ENCODE measurements at places on chromosomes 4 and X.

DNA sequence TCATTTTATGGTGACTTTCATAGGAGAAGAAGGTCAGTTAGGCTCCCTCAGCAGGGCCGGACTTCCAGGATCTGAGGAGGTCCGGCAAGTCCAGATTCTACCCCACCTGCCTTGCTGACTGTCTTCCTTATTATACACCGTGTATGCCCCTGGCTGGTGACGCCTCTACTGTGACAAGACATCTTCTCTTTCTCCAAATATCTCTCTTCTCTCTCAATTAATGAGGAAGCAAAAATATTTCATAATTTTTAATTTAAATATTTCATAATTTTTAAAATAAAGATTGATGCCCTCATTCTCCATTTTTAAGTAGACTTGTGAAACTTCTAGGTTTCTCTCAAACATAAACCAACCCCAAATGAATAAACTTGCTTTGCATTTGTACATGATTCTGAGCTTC lies 202.5 kb downstream of the NSUN7 start:
- no peak for DNase-seq

DNA sequence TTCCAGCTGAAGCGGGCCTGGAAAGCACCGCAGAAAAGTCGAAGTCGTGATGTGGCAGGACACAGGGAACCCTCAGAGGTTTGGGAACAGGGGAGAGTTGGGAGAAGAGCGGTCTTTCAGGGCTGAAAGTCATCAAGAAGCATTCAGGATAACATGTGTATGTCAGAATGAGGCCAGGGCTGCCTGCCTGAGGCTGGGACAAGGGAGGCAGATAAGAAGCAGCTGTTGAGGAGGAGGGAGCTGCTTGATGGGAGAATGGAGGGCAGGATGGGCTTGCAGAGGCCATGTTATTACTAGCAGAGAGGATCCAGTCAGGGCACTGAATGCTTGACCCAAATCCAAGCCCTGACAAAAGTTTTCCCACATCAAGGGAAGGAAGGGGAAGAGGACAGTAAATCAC lies 132.0 kb downstream of the ATG4A start:
- no peak for DNase-seq

DNA sequence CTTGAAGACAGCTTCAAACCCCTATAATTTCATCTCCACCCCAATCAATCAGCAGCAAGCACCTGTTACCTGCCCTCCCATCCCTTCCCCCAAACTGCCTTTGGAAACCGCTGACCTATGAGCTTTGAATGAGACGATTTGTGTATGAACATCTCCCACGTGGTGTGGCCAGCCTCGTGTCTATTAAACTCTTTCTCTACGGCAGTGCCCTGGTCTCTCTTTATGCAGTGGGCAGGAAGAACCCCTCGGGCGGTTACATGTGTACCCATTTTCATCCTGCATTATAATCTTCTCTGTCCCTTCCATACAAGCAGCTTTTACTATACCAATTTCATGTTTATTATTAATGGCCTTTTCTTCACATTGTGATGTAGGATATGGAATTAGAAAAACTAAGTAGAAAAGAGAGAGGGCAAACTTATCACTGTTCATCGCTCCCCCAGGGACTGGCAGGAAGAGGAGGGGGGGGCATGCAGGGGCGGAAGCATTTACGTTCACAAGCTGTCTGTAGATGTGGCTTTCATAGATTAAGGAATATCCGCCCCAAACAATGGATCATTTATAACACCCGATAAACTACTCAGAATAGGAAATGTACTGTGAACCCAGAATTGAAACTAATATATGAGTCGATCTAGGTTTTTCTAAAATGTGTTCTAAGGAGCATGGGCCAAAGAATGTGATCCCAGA lies 95.5 kb upstream of the ZNF518B start:
- no peak for DNase-seq

DNA sequence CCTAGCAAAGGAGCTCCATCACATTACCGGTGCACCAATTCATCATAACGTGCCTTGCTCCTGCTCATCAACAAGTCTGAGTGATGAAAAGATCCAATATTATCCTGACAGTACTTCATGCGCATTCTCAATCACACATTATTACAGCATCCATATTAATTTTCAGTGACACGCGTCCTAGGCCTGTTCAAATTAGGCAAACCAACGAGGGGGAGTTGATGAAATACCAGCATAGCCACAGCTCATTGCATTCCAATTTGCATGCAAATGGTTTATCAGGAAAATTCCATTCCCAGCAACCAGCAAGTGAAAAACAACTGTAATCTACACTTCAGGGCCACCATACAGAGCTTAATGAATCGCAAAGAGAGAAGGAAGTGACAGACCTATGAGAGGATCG lies 236.9 kb downstream of the DCLK2 start:
- DNase-seq, result no peak

- DNase-seq, result no peak
Observed at GRCh38 chr4:143313521-143313920, 23.2 kb upstream of the GAB1 start.

- no peak for DNase-seq
Observed at GRCh38 chrX:9955506-9955905, 11.7 kb upstream of the CLDN34 start.

DNA sequence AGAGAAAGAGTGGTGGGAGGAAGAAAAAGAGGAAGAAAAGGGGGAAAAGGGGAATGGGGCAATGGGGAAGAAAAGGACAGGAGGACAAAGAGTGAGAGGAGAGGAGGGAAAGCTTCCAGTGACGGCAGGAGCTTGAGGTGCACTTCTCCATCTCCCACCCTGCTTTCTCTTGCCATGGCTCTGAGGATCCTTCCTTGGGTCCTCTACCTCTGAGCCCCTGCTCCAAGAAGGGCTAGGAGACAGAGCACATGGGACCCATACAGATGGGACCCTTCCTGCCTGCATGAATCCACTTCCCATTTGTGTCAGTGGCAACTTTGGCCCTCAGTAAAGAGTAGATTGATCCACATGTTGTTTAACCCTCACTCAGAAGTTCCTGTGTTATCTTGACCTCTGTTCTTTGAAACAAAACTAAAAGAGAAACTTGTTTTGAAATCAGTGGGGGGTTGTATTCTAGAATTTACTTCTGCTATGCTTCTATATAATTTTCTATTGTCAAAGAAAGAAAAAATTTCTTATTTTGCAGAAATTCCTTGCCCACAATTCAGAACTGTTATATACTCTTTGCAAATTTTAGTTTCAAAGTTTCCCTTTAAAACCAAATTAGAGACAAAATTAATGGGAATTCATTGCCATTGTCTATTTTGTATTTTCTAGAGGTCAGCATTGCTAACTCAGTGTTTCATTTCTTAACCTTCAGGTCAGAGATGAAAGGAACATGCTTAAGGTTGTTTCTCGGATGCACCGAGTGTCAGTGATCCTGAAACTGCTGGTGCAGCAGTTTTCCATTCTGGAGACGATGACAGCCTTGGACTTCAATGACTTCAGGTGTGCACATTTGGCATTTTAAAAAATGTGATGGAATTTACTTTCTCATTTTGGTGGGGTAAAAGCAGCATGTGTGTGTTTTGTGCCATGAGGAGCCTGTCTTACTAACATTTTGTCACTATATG lies 5.0 kb downstream of the TDO2 start:
- no peak for DNase-seq

GRCh38 chr4:186757696-186758355 lies 34.2 kb upstream of the FAT1 start:
- no peak for DNase-seq

DNA sequence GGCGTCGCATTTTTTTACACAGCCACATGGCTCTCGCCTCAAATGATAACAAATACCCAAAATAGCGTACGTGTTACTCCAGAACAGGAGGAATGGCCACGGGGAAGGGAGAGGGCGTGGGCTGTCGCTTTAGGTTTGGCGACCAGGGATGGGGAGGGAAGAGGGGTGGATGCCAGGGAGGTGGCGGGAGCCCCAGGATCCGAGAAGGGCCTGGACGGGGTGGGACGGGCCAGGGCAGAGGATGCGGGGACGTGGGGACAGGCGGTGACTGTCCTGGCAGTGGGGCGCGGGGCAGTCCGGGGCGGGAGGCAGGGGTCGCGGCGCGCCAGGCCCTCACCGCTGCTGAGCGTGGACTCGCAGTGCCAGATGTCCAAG lies 631 bp downstream of the TMEM47 start:
- DNase-seq, result no peak

DNA sequence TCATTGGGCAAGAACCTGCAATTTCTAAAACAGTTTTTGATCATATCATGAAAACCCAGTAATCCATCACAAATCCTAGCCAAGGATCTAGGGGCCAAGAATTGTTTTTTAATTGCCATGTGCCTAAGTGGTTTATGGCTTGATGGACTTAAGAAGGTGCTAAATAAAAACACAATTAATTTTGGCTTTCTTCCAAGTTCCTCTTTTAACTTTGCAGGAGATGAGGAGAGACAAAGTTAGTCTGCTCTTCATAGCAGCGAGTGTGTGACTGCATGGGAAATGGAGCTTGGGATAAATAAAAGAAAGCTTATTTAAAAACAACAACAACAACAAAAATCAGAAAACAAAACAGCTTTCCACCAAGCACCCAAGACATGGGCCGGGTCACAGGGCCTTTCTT lies 41.4 kb downstream of the ARHGEF9 start:
- DNase-seq, result no peak

GRCh38 chr4:158936238-158936637 lies 166.6 kb upstream of the RAPGEF2 start:
- no peak for DNase-seq

GRCh38 chrX:103124284-103124683 lies 31.3 kb upstream of the NXF3 start:
- no peak for DNase-seq

- DNase-seq, result no peak
Observed at GRCh38 chr4:163353054-163353453, 9.4 kb downstream of the NPY5R start.

DNA sequence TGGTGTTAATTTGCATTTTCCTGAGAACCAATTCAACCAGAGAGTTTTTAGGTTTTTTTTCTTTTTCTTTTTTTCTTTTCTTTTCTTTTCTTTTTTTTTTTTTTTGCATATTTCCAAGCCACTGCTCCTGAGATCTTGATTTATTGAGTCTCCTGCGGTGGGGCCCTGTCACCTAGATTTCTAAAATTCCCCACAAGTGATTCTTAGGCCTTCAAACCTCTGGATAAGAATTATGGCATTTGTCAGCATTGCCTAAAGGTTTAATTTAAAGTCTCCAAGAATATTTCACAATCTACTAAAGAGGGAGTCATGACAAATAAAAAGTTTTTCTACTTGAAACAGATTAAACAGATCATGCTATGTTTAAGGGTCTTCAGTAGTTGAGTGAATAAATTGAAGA lies 84.9 kb downstream of the GAB1 start:
- DNase-seq, result no peak

DNA sequence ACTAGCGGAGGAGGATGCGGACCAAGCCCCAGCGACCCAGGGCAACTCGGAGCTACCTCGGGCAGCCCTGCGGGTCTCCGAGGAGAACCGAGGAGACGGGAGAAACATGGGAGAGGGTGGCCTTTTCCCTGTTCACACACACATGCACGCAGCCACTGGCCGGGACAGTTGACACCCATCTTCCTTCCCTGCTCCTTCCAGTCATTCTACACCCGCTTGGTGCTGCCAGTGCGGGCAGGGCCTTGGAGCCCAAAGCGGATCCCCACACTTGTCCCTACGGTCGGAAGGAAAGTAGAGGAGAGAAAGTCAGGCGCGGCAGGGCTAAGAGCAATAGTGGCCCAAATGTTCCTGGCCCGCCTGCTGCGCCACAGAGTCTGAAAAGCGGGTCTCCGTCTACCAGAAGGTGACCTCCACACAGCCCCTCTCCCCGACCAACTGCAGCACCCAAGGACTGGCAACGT lies 1.1 kb upstream of the PPP3CA start:
- DNase-seq, result no peak

DNA sequence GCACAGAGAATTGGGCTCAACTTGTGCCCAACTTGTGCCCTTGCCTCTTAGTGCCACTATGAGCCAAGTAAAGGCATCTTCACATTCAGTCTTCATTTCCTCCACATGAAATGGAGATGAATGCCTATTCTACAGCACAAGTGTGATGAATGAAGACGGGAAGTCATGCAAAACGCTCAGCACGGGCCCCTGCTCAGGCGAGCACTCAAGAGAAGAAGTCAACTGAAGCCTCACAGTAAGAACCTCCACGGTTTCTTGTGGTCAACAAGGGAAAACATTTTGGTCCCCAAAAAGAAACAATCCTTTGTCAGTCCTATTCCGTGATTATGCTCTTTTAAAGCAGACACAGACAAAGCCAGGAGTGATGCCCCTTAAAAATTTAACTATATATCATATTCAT lies 87.0 kb downstream of the IRF2 start:
- DNase-seq, result no peak

DNA sequence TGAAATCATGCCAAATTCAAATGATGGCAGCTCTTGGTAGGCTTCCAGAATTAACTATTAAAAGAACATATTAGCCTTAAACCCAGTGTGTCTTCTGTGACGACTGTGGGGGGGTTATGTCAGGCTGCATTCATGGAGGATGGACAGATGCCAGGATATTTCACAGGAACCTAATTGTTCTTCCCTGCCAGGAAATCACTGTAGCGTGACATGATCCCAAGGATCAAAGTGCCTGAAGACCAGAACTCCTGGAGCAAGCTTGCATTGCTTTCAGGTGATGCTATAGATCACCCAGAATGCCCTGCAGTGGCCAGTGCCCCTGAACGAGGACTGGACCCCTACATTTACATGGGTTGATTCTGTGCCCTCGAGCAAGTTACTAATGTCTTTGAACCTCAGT lies 1093.0 kb upstream of the TENM3 start:
- no peak for DNase-seq

- DNase-seq, result peak; percentile 70
Observed at GRCh38 chrX:149938881-149939654, 777 bp upstream of the EOLA2 start.

DNA sequence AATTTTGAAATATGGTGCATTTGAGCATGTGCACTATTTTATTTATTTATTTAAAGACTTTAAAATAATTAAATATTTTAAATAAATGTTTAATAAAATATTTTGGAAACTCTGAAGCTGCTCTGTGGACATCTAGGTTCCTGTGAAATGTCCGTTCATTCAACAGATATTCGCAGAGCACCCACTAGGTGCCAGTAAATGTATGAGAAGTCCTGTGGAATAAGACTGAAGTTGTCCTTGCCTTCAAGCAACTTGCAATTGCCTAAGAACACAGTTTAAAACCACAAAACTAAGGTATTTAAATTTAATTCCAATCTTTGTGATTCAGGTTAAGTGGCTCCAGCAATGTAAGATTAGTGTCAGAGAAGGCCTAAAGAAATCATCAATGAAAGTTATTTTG lies 306.7 kb downstream of the GBA3 start:
- DNase-seq, result no peak

- DNase-seq, result no peak
Observed at GRCh38 chrX:39019056-39019455, 217.8 kb downstream of the MID1IP1 start.

GRCh38 chrX:16552546-16552945 lies 97.4 kb upstream of the S100G start:
- no peak for DNase-seq

GRCh38 chrX:48902776-48903175 lies 5.0 kb downstream of the PQBP1 start:
- no peak for DNase-seq

DNA sequence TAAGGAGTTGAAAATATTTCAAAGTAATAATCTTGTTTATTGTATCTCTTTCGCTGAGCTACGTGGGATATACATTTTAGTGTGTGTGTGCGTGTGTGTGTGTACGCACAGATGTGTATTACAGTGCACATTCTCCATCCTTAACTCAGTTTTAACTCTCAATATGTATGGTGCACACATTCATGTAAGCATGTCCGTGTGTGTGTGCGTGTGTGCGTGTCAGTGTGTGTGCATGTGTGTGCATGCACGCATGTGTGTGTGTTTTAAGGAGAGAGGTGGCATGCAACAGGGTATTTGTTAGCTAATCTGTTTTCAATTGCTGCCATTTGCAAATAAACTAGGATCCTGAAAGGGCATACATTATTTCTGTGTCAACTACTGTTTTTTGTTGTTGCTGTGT lies 264.9 kb upstream of the CXorf51A start:
- DNase-seq, result no peak

Data from stimulated activated CD8-positive, alpha-beta memory T cell treated with anti-CD3 and anti-CD28 coated beads, Interleukin-7, amount 100 ng/mL, for 1 hour (primary cell).